Immature natural killer cell (primary cell): ENCODE measurements at places on chromosomes 7 and 10.

GRCh38 chr10:37860494-37861190, 3.2 kb upstream of the ZNF248 start:
- H3K4me3 ChIP-seq, result no peak overlapping the region
- H3K27me3 ChIP-seq, result peaks cover 5% of the 10 kb centered on the region
- no peak overlapping the region for H3K27ac ChIP-seq
- H3K36me3 ChIP-seq, result no peaks in the 10 kb centered on the region
- DNase-seq, result no peak
- H3K4me1 ChIP-seq, result peaks cover 27% of the 10 kb centered on the region

DNA sequence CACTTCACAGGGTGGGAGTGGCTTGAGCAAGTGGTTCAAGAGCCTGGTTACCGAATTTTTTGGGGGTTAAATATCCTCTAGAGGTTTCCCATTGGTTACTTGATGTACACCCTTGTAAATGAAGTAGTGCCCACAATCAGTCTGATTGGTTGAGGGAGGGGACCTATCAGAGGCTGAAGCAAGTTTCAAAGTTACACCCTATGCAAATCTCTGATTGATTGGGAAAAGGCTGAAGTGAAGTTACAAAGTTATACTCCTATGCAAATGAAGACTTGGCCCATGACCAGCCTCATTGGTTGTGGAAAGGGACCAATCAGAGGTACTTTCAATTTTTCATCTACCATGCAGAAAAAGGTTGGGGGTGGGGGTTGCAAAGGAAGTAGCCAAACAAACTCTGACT, 34.7 kb downstream of the UBE2D4 start:
- H3K4me1 ChIP-seq, result no peaks in the 10 kb centered on the region
- peaks cover 18% of the 10 kb centered on the region for H3K36me3 ChIP-seq
- no peaks in the 10 kb centered on the region for H3K27me3 ChIP-seq

GRCh38 chr10:72744566-72744965, 52.6 kb downstream of the MCU start:
- peaks cover 9% of the 10 kb centered on the region for H3K4me1 ChIP-seq
- H3K36me3 ChIP-seq, result no peaks in the 10 kb centered on the region
- H3K27me3 ChIP-seq, result no peaks in the 10 kb centered on the region
- DNase-seq, result no peak

- no peaks in the 10 kb centered on the region for H3K4me1 ChIP-seq
- H3K27me3 ChIP-seq, result peaks cover 3% of the 10 kb centered on the region
- H3K27ac ChIP-seq, result no peak overlapping the region
- H3K36me3 ChIP-seq, result no peaks in the 10 kb centered on the region
- no peak for DNase-seq
Measured at GRCh38 chr10:97904576-97904975, 54.9 kb downstream of the GOLGA7B start.

DNA sequence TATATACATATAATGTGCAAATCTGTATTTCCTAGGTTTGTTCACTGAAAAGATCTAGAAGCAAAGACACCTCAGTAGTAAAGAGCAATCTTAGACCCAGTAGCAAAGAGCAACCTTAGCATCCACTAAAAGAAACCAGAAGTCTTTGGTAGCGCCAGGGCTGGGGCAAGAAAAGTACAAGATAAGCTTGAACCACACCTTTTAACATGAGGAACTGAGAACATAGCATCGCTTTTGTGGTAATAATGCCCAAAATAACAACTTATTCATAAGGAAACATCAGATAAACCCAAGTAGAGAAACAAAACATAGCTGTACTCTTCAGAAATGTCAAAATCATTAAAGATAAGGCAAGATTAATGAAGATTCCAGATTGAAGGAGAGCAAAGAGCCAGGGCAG, 173.4 kb downstream of the IMMP2L start:
- no peak overlapping the region for H3K4me3 ChIP-seq
- peaks cover 2% of the 10 kb centered on the region for H3K4me1 ChIP-seq
- no peaks in the 10 kb centered on the region for H3K36me3 ChIP-seq
- H3K27me3 ChIP-seq, result peaks cover 2% of the 10 kb centered on the region
- no peak for DNase-seq

DNA sequence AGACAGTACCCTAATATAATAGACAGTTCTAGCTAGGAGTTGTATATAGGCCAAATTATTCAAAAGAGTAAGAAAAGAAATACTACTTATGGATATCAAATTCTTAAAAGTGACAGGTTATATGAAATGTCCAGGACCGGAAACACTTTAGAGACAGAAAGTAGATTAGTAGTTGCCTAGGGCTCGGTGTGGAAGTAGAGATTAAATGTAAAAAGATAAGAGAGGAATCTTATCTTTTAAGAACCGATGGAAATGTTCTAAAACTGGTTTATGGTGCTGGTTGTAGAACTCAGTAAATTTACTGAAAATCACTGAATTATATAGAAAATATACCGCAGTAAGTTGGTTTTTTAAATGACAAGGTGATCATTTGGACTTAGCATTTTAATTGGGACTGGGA, 147.5 kb upstream of the ASAH2 start:
- no peak overlapping the region for H3K4me3 ChIP-seq
- peaks cover 4% of the 10 kb centered on the region for H3K27me3 ChIP-seq
- H3K27ac ChIP-seq, result no peak overlapping the region

DNA sequence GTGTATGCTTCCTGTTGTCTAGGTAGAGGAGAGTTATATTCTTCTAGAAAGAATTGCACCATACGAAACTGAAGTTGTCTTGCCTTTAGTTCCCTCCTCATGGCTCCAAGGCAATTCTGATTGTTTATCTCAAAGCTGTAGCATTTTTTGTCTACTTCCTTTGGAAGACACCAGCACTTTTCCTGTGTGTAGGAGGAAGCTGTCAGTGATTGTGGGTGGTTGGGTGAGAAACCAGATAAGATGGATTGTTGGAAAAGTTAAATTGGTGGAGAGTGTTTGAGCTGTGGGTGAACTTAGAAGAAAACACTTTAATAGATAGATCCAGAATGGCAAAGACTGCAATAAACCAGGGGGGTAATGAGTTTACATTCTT, 12.1 kb upstream of the CSTF2T start:
- no peak overlapping the region for H3K4me3 ChIP-seq
- H3K36me3 ChIP-seq, result no peaks in the 10 kb centered on the region
- no peak for DNase-seq

GRCh38 chr10:121942749-121943416, 15.1 kb upstream of the ATE1 start:
- H3K4me3 ChIP-seq, result no peak overlapping the region
- H3K4me1 ChIP-seq, result no peaks in the 10 kb centered on the region
- peaks cover 4% of the 10 kb centered on the region for H3K27me3 ChIP-seq

GRCh38 chr7:10412422-10413019, 561.2 kb upstream of the PHF14 start:
- H3K27ac ChIP-seq, result no peak overlapping the region
- no peaks in the 10 kb centered on the region for H3K27me3 ChIP-seq

DNA sequence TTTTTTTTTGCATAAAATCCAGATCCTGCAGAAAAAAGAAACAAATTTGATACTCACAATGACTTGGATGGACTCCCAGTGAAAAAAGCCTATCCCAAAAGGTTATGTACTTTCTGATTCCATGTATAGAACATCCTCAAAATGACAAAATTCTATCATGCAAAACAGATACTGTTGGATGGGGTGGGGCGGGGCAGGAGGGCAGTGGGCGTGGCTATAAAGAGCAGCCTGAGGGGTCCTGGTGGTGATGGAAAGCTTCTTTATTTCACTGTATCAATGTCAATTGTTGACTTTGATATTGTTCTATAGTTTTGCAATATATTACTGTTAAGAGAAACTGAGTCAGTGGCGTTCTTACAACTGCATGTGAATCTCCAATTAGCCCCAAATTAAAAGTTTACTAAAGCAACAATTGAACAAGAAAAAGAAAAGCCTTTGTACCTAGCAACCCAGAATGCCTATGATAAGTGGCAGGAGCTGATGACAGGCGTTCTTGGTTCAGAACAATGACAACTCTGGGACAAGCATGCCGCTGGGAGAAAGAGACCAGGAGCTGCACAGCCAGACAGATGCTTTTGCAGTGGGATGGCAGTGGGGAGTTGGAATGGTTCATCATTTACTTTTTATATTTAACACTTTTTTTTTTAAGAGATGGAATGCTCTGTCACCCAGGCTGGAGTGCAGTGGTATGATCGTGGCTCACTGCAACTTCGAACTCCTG, 101.9 kb downstream of the LHPP start:
- no peak overlapping the region for H3K4me3 ChIP-seq
- no peaks in the 10 kb centered on the region for H3K36me3 ChIP-seq
- DNase-seq, result no peak
- no peaks in the 10 kb centered on the region for H3K4me1 ChIP-seq
- H3K27ac ChIP-seq, result no peak overlapping the region

DNA sequence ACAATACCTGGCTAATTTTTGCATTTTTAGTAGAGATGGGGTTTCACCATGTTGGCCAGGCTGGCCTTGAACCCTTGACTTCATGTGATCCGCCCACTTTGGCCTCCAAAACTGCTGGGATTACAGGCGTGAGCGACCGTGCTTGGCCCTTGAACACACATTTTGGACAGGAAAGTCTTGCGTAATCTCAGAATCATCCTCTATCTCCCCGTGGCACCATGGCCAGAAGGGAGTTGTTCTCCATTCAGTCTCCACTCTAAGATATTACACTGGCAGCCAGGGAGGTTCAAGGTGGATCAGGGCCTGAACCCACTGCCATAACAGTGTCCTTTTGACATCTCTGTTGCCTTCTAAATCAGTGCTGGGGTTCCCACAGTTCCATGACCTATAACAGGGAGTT, 29.2 kb upstream of the GALNTL5 start:
- H3K36me3 ChIP-seq, result no peaks in the 10 kb centered on the region
- peaks cover 14% of the 10 kb centered on the region for H3K4me1 ChIP-seq
- H3K27me3 ChIP-seq, result peaks cover 9% of the 10 kb centered on the region
- H3K27ac ChIP-seq, result no peak overlapping the region

GRCh38 chr10:24209432-24209771, 464 bp downstream of the KIAA1217 start:
- H3K27me3 ChIP-seq, result peaks cover 3% of the 10 kb centered on the region
- no peak overlapping the region for H3K4me3 ChIP-seq
- H3K27ac ChIP-seq, result no peak overlapping the region
- H3K36me3 ChIP-seq, result no peaks in the 10 kb centered on the region
- DNase-seq, result no peak
- H3K4me1 ChIP-seq, result peaks cover 4% of the 10 kb centered on the region

GRCh38 chr7:16839646-16840045, 34.8 kb upstream of the AGR2 start:
- no peak overlapping the region for H3K4me3 ChIP-seq
- no peaks in the 10 kb centered on the region for H3K4me1 ChIP-seq
- no peaks in the 10 kb centered on the region for H3K36me3 ChIP-seq

- no peak overlapping the region for H3K4me3 ChIP-seq
- H3K27me3 ChIP-seq, result peaks cover 2% of the 10 kb centered on the region
- no peak overlapping the region for H3K27ac ChIP-seq
- H3K36me3 ChIP-seq, result no peaks in the 10 kb centered on the region
Measured at GRCh38 chr10:47067949-47068940, 157.0 kb downstream of the PTPN20 start.

GRCh38 chr10:103828587-103829197, 26.7 kb downstream of the SH3PXD2A start:
- no peak overlapping the region for H3K4me3 ChIP-seq
- H3K27ac ChIP-seq, result no peak overlapping the region
- H3K4me1 ChIP-seq, result no peaks in the 10 kb centered on the region
- H3K36me3 ChIP-seq, result no peaks in the 10 kb centered on the region
- no peaks in the 10 kb centered on the region for H3K27me3 ChIP-seq
- no peak for DNase-seq

DNA sequence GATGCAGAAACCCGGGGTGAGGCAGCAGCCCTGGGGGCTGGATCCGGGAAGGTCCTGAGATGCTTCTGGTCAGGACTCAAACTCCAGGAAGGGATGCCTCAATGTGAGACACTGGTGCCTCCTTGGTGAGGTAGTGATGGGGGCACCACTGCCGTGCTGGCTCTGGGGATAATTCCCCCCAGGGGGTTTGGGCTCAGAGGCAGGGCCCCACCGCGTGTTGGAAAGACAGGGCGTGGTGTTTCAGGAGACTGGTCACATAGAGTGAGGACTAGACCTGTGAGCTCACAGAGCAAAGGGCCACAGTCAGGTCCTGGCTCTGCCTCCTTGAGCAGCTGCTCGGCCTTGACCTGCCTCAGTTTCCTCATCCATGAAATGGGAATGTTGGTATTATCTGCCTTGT, 361.9 kb downstream of the GLRX3 start:
- peaks cover 3% of the 10 kb centered on the region for H3K27me3 ChIP-seq
- no peak overlapping the region for H3K4me3 ChIP-seq
- DNase-seq, result no peak
- H3K27ac ChIP-seq, result no peak overlapping the region
- H3K36me3 ChIP-seq, result no peaks in the 10 kb centered on the region

- no peaks in the 10 kb centered on the region for H3K27me3 ChIP-seq
- H3K27ac ChIP-seq, result no peak overlapping the region
- DNase-seq, result no peak
Measured at GRCh38 chr10:29897430-29897829, 162.0 kb downstream of the JCAD start.

GRCh38 chr7:24825381-24825794, 68.1 kb upstream of the GSDME start:
- no peak for DNase-seq
- H3K27ac ChIP-seq, result peak overlapping the region; percentile 94
- H3K4me3 ChIP-seq, result peak overlapping the region; percentile 28
- H3K27me3 ChIP-seq, result no peaks in the 10 kb centered on the region
- peaks cover 7% of the 10 kb centered on the region for H3K36me3 ChIP-seq
- H3K4me1 ChIP-seq, result peaks cover 55% of the 10 kb centered on the region

DNA sequence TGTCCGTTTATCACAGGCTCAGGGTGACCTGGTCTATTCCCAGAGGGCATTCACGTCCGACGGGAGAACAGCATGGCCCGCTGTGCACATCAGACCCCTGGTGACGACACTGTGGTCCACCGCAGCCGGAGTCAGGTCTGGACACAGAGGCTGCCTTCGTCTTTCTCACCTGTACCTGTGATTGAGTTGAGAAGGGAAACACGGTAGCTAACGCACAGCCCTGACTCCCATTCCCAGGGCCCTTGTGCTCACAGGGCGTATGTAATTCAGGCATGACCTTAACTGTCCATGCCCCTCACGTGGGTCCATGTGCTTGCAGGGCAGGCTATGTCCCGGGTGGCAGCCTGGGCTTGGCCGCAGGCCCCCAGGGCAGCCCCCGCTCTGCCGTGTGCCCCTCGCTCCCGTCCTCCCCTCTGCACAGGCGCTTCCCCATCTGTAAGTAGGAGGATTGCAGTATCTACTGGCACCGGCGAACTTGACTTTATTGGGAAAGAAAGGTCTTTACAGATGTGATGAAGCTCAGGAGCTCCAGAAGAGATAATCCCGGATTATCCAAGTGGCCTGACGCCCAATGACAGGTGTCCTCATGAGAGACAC, 221.3 kb upstream of the TCERG1L start:
- no peaks in the 10 kb centered on the region for H3K27me3 ChIP-seq
- DNase-seq, result no peak
- H3K36me3 ChIP-seq, result no peaks in the 10 kb centered on the region
